Adipocyte (in vitro differentiated cells): ENCODE measurements at places on chromosomes 7 and 10.
A peak's percentile ranks its signal among the peaks of the same experiment; 100 is the strongest.

DNA sequence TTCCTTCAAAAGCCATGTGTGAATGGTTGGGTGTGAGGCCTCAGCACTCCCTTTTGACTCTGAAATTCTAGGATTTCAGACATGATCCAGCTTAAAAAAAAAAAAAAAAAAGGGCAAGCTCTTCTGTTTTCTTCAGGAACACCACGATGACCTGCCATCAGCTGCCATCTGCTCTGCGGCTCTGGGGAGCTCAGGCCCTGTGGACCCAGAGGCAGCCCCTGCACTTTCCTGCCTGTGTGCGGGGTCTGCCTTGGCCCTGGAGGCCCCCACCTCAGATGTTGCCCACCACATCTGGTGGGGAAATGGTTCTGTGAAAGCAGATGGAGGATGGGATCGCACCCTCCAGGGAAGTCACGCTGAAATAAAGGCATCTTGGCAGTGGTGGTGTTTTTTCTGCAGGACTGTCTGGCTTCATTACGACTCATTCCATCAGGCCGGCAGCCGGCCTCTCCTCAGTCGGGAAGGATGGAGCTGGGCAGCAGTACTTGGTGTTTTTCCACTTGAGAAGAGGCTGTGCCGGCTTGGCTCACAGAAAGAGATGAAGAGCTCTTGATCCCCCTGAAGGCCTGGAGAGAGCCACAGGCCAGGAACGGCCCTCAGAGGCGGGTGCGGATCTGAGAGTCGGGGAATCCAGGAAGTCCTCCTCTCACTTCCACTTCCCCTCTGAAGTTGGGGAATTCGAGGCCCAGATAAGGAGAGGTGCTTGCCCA lies 66.1 kb upstream of the AQP1 start:
- DNase-seq, result peak; percentile 80

DNA sequence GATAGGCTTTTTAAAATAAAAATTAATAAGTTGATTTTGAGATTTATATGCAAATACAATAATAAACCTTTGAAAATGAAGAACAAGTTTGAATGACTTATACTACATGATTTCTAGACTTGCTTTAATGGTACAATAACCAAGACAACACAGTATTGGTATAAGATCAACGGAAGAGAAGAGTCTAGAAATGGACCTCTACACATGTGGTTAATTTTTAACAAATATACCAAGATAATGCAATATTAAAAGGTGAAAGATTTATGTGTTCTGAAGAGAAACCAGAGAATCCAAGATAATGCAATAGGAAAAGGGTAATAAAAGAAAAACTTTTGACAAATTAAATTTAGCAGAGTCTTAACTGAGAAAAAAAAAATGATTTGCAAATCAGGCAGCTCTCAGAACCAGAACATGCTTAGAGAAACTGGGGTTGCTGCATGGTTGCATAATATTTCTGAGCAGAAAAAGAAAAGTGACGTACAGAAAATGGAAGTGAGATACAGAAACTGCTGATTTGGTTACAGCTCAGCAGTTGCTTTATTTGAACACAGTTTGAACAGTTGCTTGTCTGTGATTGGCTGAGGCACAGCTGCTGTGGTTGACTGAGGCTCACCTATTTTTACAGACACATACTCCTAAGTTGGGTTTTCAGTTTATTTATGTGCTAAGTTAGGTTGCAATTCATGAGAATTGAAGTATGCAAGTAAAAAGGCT lies 365.9 kb downstream of the CRPPA start:
- no peak for DNase-seq

GRCh38 chr7:68980011-68980410 lies 618.3 kb upstream of the AUTS2 start:
- peak; percentile 10 for DNase-seq

- no peak for DNase-seq
Observed at GRCh38 chr7:4345004-4345403, 337.1 kb upstream of the FOXK1 start.

DNA sequence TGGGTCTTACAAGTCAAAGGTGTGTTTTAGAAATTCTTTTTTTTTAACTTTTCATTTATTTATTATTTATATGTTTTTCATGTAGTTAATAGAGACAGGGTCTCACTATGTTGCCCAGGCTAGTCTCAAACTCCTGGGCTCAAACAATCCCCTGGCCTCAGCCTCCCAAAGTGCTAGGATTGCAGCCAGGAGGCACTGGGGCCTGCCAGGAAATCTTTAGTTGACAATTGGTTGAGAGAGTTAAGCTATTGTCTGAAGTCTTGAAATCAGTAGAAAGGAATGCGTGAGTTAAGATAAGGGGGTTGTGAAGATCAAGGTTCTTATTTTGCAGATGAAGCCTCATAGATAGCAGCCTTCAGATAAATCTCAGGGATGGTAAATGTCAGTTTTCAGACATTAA lies 245.4 kb upstream of the GALNT17 start:
- no peak for DNase-seq

- DNase-seq, result no peak
Observed at GRCh38 chr7:102409340-102409739, 13.2 kb downstream of the PRKRIP1 start.

GRCh38 chr7:98495200-98495955 lies 94.5 kb upstream of the BAIAP2L1 start:
- DNase-seq, result no peak

GRCh38 chr10:12262278-12262981 lies 66.4 kb downstream of the CDC123 start:
- no peak for DNase-seq

DNA sequence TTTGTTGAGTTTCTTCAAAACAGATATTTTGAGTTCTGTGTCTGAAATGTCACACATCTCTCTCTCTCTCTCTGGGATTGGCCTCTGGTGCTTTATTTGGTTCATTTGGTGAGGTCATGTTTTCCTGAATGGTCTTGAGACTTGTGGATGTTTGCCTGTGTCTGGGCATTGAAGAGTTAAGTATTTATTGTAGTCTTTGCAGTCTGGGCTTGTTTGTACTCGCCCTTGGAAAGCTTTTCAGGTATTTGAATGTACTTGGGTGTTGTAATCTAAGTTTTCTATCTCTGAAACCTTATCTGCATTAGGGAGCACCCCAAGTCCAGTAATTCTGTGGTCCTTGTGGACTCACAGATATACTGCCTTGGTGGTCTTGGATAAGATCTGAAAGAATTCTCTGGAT lies 106.7 kb upstream of the PRSS58 start:
- DNase-seq, result no peak

DNA sequence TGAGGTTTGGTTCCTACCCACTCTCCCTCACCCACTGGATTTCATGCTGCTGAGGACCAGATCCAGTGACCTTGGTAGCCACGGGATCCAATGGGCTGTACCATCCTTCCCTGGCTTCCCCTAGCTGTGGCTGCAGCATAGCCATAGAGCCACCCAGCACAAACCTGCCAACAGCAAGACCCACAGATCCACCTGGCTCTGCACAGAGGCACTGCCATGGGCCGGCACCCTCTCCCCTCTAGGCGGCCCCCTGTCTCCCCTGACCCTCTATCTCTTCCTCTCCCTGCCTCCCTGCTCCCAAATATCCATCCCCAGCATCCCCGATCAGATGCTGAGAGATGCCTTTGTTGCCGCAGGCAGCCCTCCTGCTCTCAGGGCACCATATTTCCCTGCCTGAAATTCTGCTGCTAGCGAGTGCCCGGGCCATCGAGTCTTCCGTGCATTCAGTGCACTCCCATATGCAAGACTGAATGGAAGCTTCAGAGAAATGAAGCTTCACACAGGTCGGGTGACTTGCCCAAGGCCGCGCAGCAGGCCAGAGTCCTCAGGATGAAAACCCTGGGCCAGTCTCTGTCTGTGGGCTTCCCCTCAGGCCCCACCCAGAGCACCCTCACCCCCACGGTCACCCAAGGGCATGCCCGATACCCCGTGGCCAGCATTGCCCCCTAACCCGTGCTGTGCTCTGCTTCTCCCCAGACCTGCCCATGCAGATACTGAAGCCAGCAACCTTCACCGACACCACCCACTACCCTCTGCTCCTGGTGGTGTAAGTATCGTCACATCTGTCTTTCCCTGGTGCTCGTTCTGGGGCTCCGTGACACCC lies 130.8 kb downstream of the PAXIP1 start:
- no peak for DNase-seq

DNA sequence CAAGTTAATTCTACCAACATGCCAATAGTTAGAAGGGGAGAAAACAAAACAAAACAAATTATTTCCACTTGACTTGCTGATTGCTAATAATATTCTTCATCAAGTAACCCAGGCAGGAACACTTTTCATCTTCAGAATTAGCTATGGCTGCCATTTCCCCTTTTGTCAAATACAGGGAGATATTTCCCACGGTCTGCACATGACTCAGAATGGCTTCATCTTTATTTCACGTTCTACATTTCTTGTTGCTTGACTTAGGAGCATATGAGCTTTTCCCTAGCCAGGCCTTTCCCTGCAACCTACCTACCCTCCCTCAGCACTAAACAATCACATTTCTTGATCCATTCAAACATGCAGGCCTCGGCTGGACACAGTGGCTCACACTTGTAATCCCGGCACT lies 6.5 kb downstream of the CPVL start:
- DNase-seq, result no peak
